ENCODE measurements at places on chromosomes 4 and X.
A peak's percentile ranks its signal among the peaks of the same experiment; 100 is the strongest.

DNA sequence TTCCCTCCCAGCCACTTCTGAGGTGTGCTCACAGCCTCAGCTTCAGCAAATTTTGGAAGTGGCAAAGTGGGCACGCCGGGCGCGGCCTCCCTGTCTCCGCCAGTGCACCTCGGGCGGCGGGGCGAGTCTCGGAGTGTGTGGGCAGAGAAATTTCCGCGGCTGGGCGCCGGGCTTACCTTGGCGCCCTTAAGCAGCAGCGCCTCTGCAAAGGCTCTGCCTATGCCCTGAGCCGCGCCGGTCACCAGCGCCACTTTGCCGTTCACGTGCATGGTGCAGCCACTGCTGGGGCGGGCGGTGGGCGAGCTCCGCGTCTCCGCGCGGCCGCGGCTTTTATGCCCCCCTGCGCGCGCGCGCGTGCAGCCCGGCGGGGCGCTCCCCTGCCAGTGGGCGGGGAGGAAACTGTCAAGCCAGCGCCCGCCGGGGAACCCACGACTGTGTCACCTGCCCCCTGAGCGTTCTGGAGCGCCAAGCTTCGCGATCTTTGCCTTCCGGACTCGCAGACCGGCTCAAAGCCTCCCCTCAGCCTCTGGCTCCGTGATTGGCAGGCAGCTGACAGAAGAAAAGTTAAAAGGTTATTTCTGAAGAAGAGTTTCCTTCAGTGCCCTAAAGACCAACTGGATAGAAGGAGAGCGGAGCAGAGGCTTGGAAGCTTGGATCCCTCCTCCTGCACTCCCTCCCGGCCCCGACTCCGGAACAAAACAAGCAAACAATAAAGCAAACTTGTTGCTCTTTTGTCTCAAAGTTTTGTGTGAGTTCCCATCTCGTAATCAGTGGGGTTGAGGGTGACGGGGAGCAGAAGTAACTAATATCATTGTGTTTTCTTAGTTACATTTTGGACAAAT, at the start of gene HPGD:
Gene HPGD (minus strand): TSS at position 306 of the 842 bp plus-strand sequence. CDS start 37 bp downstream, at position 269.
- DNase-seq: peak; percentile 63

- no peak for DNase-seq
Observed at GRCh38 chrX:120090208-120090607, 12.7 kb upstream of the RHOXF2B start.

DNA sequence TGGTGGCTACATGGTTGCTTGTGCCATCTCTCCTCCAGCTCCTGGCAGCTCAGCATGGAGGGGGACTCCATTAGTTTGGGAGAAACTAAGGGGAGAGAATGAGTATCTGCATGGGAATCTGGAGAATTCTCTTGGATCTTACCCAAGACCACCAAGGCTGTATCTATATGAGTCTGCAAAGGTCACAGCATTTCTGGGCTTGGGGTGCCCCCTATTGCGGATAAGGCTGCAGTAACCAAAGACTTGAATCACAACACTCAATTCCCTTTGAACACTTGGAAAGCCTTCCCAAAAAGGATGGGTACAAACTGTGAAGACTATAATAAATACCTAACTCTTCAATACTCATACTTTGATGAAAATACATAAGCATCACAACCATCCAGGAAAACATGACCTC, 623.5 kb upstream of the NR3C2 start:
- DNase-seq: no peak

- peak; percentile 79 for DNase-seq
Observed at GRCh38 chr4:76526585-76526990, 91.6 kb downstream of the SHROOM3 start.

GRCh38 chrX:66074920-66075879, 35.3 kb upstream of the VSIG4 start:
- no peak for DNase-seq

DNA sequence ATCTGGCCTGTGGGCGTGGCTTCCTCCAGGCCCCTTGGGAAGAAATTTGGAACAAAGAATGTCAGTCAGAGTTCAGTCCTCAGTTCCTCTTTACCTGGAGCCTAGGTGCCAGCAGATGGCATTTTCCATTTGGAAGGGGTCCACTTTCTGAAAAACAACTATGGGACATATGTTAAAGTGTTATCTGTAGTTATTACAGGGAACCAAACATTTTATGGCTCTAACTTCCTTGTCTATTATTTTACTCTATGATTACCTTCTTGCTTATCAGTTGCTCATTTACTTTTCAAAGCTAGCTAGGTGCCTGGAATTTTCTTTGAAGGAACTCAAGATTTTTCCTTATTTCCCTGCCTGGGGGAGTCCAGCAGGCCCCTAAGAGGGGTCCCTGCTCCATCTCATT, 159.8 kb upstream of the PUDP start:
- no peak for DNase-seq

DNA sequence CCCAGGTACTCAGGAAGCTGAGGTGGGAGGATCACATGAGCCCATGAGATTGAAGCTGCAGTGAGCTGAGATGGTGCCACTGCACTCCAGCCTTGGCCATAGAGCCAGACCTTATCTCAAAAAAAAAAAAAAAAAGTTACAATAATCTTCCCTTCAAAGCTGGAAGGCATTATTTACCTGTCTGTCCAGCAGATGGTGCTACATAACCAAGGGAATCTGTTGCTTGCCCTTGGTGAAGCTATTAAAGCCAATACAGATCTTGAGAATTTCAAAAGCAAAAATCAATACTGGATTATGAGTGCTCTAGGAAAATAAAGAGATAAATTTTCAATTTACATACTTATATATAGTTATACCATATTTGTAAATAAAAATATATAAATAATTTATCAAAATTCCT, 25.9 kb downstream of the PKD2 start:
- peak; percentile 82 for DNase-seq

- DNase-seq: no peak
Observed at GRCh38 chr4:151099976-151100417, 569 bp downstream of the RPS3A start.

DNA sequence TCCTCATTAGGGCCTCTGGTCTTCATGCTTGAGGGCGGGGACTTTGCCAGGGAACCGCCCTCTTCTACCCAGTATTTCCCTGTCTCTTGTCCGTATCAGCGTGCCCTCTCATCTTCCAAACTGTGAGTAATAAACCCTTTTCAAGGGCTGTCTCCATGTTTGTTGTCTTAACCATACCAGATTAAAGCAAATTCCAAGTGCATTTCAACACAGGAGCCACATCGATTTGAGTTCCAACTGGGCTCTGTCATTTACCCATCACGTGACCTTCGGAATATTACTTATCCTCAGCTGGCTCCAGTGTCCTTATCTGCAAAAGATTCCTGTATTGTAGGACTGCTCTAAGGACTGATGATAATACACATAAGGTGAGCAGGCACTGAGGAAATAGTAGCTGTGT, 6.4 kb upstream of the PHEX start:
- DNase-seq: no peak
